Activated CD4-positive, CD25-positive, alpha-beta regulatory T cell treated with anti-CD3 and anti-CD28 coated beads, Interleukin-2, amount 50 U/mL, for 72 hours (primary cell): ENCODE measurements at places on chromosomes 11 and 22.

DNA sequence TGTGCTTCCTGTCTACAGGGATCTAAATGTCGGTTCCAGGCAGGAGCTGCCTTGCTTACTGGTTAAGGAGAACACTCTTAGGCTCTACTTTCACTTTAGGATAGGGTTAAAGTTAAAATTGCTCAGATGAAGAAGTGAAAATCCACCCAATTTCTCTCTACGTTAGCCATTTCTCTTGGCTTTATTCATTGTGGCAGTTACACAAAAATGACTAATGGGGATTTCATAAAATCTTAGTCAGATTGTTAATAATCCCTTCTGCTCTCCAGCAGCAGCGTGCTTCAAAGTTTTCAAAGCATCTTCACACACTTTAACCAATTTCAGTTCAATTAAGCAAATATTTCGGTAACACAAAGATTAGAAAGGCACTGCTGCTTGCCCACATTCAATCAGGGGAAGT lies 58.4 kb upstream of the RCN1 start:
- no peak for DNase-seq

GRCh38 chr22:43795320-43795719 lies 16.8 kb downstream of the EFCAB6 start:
- DNase-seq, result no peak

- no peak for DNase-seq
Observed at GRCh38 chr22:33247758-33248157, 189.6 kb upstream of the SYN3 start.

DNA sequence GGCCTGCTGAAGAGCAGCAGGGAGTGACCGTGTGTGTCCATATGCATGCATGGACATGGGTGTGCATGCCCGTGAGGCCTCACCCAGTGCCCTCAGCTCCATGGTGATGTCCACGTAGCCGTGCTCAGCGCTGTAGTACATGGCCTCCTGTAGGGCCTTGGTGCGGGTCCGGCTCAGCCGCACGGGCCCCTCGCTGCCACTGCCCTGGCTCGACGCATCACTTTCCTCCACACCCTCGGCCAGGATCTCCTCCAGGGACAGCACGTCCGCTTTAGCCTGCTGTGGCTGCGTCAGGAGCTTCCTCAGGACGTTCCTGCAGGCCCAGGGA lies 57.0 kb downstream of the NAT10 start:
- DNase-seq, result no peak

GRCh38 chr11:119335655-119336543 lies 1.6 kb downstream of the RNF26 start:
- DNase-seq, result peak; percentile 27

DNA sequence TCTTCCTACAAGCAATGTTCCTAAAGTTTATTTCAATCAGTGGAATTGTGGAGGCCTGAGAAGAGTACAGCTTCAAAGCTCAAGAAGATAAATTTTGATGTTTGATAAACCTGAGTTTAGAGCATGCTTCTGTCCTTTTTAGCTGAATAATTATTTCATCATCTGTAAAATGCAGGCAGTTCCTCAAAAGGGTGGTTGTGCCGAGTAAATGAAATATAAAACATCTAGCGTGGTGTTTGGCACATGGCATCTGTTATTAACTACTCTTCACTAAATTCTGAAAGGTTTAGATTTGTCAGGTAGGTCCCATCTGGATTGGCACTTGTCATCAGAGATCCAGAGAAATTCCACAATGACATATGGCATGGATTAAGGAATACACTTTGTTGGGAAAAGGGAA lies 155.1 kb downstream of the DDX10 start:
- DNase-seq, result no peak

- no peak for DNase-seq
Observed at GRCh38 chr11:86508604-86509587, 134.2 kb downstream of the CCDC81 start.

- DNase-seq, result no peak
Observed at GRCh38 chr22:44407987-44408828, 89.8 kb downstream of the RTL6 start.

GRCh38 chr22:33726294-33726734 lies 194.0 kb downstream of the LARGE1 start:
- DNase-seq, result no peak

DNA sequence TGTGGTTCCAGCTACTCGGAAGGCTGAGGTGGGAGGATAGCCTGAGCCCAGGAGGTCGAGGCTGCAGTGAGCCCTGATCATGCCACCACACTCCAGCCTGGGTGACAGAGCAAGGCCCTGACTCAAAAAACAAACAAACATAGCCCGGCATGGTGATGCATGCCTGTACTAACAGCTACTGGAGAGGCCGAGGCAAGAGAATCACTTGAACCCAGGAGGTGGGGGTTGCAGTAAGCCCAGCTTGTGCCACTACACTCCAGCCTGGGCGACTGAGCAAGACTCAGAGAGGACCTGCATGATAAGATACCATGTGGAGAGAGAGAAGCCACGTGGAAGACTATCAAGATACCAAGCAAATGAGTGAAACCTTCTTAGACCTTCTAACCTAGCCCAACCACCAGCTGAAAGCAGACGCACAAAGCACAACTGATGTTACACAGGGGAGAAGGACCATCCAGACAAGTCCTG lies 36.1 kb downstream of the AMBRA1 start:
- no peak for DNase-seq
